ENCODE measurements at places on chromosomes 5 and 9.
A peak's percentile ranks its signal among the peaks of the same experiment; 100 is the strongest.

GRCh38 chr5:126543660-126544059, 51.4 kb downstream of the ALDH7A1 start:
- no peak for DNase-seq

DNA sequence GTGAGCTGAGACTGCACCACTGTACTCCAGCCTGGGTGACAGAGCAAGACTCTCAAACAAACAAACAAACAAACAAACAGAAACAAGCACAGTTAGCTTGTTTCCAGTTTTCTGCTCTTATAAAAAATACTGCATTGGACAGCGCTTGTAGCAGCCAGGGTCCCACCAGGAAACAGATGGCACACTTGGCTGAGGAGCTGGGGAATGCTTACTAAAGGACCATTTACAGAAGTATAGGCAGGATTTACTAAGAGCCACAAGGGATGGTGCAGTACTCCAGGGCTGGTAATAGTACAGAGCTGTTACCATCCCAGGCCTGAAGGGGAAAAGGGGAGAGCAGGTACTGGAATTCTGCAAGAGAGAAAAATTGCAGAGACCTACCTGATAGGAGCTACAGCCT, 5.2 kb upstream of the ANKS6 start:
- DNase-seq = no peak

DNA sequence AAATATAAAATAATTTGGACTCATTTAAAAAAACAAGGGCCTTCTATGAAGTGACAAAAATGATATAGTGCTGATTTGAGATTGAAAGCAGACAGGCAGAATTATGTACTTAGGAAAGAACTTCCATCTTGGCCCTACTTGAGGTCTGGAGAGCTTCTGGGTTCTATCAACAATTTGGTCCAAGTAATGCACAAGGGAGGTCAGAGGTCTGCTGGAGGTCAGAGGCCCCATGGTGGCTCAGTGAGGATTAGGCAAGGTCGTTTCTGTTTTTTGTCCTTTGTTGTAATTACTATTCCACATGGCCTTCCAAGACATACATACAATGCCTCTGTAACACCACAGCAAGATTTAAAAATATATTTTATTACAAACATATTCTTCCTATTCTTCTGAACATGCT, 37.2 kb downstream of the NUDT12 start:
- DNase-seq = no peak

- no peak for DNase-seq
Observed at GRCh38 chr5:5422819-5423515, 490 bp downstream of the ICE1 start.

DNA sequence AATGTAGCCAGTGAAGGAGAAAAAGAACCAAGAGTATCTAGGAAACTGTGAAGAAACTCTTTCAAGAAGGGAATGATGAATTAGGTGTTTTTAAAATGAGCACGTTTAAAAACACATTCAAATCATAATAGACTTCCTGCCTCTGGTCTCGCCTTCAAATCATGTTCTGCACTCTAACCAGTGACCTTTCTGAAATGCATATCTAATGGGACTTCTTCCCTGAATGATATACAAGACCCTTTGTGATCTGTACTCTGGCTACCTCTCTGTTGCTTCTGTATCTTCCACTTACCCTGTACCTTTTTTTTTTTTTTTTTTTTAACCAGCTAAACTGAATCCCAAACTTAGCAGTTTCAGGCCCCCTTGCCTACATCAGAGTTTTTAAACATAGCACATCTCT, 19.5 kb downstream of the SRFBP1 start:
- DNase-seq = no peak

GRCh38 chr9:109378316-109378715, 57.5 kb upstream of the EPB41L4B start:
- DNase-seq = no peak

GRCh38 chr9:7289773-7290172, 509.8 kb downstream of the DMAC1 start:
- no peak for DNase-seq

- no peak for DNase-seq
Observed at GRCh38 chr5:77319117-77319804, 108.8 kb downstream of the PDE8B start.

GRCh38 chr5:56358703-56359681, 125.9 kb upstream of the ANKRD55 start:
- no peak for DNase-seq

DNA sequence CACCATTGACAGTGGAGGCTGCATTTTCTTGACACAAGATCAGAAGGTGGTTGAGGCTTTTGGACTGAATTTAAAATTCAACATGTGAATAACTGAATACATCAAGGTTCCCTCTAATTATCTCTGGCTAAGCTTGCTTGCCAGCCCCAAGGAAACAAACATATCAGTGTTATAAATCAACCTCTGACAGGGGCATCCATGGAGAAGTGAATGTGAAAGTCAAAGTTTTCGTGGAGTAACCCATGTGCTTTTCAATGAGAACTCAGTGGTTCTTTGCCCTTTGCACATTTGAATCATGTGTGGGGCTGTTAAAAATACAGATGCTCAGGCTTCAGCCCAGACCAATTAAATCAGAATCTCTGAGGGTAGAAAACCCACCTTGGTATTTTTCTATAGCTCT, 128.9 kb downstream of the LRRC70 start:
- peak; percentile 59 for DNase-seq

DNA sequence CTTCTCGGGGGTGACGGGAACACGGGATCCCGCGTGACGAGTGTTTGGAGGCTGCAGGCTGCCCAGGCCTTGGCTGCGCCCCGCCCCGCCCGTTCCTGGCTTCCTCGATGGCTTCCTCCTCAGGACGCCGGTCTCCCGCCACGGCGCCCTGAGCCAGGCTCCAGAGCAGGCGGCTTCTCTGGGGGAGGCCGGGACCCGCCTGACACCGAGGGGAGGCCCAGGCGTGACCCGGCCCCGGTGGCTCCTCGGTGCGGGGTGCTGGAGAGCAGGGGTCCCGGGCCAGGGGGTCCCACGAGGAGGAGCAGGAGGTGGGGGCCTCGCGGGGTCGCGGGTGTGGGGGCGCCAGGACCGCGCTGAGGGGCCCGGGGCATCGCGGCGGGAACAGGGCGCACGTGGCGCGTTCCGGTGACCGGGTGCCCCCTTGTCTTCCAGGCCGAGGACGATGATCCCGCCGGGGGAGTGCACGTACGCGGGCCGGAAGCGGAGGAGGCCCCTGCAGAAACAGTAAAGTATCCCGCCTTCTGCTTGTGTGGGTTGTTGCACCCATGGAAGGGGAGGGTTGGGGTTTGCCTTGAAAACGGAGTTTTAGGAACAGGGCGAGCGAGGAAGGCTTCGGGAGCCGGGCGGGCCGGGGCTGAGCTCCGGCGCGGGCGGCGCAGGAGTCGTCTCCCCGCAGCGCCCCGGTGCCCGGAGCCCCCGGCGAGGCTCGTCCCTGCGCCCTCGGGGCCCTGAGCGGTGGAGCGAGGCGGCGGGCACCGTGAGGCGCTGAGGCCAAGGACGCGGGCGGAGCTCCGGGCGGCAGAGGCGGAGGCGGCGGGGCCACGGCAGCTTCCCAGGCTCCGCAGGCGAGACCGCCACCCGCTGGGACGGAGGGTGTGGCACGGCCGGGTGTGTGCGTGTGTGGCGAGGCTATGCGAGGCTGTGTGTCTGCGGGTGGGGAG, 22.2 kb downstream of the AHRR start:
- peak; percentile 56 for DNase-seq

DNA sequence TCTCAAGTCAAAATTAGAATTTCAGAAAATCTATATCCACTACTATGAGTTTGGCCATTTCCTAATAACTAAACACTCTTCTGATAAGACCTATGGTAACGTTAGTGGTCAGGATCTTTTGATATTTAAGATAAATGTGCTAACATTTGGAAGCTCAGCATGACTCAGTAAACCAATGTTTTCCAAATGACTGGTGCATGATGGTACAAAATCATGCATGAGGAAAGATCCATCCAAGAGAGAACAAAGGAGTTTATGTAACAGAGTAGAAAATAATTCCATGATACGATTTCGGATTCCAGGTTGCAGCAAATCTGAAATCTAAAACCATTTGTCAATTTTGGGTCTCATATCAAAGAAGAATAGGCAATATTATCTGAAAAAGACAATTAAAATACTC, 279.2 kb downstream of the NSG2 start:
- no peak for DNase-seq

- DNase-seq = no peak
Observed at GRCh38 chr9:114229295-114229694, 74.0 kb downstream of the COL27A1 start.

GRCh38 chr5:136311999-136312398, 53.3 kb downstream of the TRPC7 start:
- no peak for DNase-seq

DNA sequence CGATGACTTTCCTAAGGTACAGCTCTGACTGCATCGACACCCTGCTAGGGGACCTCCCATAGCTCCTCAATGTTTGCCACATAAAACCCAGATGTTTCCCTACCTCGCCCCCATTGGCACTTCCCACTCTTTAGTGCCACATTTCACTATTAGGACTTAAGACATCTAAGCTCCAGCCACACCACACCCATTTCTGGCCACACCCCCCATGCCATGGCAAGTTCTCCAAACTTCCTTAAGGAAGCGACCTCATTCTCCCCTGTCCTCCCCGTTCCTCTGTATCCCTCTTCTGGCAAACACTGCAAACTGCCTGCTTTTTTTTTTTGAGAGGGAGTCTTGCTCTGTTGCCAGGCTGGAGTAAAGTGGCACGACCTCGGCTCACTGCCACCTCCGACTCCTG, 62.9 kb downstream of the USP20 start:
- peak; percentile 78 for DNase-seq

- DNase-seq = no peak
Observed at GRCh38 chr9:136078024-136078423, 17.1 kb downstream of the NACC2 start.

DNA sequence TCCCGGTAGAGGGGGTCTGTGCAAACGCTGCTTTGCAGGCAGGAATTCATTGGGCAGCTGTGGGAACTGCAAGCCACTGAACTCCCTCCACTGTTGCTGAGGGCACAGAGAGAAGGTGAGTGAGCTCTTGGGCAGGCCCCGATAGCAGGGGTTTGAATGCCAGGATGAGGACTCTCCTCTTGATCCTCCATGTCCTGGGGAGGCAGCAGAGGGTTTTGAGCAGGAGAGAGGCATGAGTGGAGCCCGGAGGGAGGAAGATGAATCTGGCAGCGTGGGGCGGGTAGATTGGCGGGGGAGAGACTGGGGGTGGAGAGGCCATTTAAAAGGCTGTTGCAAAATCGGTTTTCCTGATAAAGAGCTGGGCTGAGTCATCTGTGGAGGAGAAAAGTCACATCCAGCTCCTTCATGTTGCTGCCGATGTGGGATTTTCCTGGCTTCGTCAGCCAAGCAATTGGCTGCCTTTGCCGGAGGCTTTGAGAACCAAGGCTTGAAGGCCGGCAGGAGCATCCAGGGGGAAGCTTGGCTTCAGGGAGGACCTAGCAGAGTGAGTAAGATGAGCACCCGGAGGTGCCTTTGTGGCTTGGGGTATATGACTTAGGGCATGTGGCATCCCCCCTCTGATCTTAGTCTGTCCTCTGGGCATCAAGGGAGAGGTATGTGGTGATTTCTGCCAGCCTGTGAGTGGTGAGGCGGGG, at the start of gene SYNPO:
Gene SYNPO, plus strand, starts transcription at position 350 of the 695 bp plus-strand sequence. CDS start 7,616 bp downstream, outside the sequence.
- DNase-seq = peak; percentile 67

DNA sequence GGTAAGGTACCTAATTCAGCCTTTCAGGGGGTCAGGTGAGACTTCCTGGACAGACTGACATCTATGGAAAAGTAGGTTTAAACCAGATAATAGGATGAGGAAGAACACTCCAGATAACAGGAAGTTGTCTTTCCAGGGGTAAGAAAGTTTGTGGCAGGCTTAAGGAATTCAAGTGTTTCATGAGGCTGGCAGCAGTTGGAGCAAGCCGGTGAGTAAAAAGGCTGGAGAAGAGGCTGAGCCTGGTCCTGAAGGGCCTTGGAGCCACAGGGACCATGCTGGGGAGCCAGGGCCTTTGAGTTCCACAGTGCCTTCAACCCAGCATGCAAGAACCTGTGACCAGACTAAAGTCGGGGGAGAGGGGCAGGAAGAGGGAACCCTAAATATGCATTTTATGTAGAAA, 353.4 kb downstream of the SPOCK1 start:
- no peak for DNase-seq

- no peak for DNase-seq
Observed at GRCh38 chr5:151808451-151809169, 36.9 kb downstream of the G3BP1 start.

- DNase-seq = no peak
Observed at GRCh38 chr5:88954511-88954910, 71.5 kb upstream of the MEF2C start.

- no peak for DNase-seq
Observed at GRCh38 chr5:81850501-81851357, 99.8 kb upstream of the SSBP2 start.

- no peak for DNase-seq
Observed at GRCh38 chr5:113252066-113252465, 182.7 kb downstream of the TSSK1B start.

- no peak for DNase-seq
Observed at GRCh38 chr9:63859475-63860215, 1425.4 kb downstream of the FOXD4L5 start.

- no peak for DNase-seq
Observed at GRCh38 chr5:12965804-12966203, 978.7 kb downstream of the DNAH5 start.

- no peak for DNase-seq
Observed at GRCh38 chr9:106655966-106656365, 207.0 kb upstream of the ZNF462 start.

DNA sequence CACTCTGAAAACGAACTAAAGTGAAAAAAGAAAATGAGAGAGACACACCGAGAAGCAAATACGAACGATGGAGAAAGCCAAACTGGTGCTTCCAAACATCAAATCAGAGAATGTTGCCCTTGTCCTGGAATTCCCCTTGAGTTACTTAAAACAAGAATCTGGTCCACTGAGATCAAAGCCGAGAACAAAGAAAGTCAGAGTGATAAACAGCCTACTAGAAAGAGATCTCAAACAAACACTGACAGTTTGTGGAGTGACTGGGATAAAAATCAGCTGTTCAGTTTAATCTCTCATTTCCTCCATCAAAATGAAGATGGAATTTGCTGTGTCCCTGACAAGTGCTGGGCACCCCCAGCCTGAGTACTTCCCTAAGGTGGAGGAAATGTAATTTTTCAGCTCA, 582.6 kb downstream of the NR2F1-AS1 start:
- no peak for DNase-seq

- no peak for DNase-seq
Observed at GRCh38 chr9:106896695-106897094, 33.7 kb downstream of the ZNF462 start.

GRCh38 chr5:38621331-38621730, 64.9 kb upstream of the LIFR start:
- no peak for DNase-seq

- peak; percentile 56 for DNase-seq
Observed at GRCh38 chr9:125241863-125242739, 958 bp upstream of the HSPA5 start.

GRCh38 chr9:109973336-109973735, 193.3 kb downstream of the PALM2AKAP2 start:
- DNase-seq = no peak

GRCh38 chr9:86321373-86321772, 32.8 kb downstream of the TUT7 start:
- DNase-seq = no peak

DNA sequence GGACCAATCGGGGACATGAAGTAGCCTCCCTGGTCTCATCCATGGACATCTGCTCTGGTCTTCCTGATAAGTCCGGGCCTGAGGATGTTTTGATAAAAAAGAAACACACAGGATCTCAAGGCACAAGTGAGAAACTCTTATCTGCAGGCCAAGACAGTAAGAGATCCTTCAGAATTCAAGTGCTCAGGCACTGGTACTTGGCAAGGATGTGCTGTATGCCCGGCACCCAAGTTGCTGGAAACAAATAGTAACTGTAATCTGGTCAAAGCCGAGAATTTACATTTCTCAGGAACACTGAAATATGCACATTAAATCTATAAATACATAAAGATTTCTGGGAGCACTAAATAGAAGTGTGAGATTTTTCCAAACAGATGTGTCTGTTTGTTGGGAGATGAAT, 165.7 kb downstream of the SPOCK1 start:
- no peak for DNase-seq

All from inflammatory macrophage treated with lipopolysaccharide for 4 hours (primary cell).